ENCODE measurements at places on chromosomes 1 and 21. TPM values are rescaled to one million over a fixed set of nuclear protein-coding genes. Genes with fewer than 3 reads are reported as not detected.

- no peak for DNase-seq
Measured at GRCh38 chr1:113437554-113438341, 47.4 kb downstream of the MAGI3 start.

- peak; percentile 36 for DNase-seq
Measured at GRCh38 chr1:244735404-244735803, 82.5 kb downstream of the DESI2 start.

GRCh38 chr1:30995990-30996612 lies 69.4 kb downstream of the PUM1 start:
- no peak for DNase-seq

DNA sequence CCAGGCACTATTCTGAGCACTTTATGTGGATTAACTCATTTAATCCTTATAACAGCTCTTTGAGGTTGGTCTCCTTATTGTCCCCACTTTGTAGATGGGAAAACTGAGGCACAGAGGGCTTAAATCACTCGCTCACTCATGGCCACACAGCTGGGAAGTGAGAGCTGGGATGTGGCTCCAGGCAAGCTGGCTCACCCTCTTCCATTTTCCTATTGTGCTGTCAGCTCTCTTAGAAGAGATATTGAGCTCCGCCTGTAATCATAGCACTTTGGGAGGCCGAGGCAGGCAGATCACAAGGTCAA lies 3.8 kb upstream of the COL8A2 start:
- no peak for DNase-seq

- no peak for DNase-seq
Measured at GRCh38 chr21:26225046-26225445, 54.5 kb upstream of the APP start.

DNA sequence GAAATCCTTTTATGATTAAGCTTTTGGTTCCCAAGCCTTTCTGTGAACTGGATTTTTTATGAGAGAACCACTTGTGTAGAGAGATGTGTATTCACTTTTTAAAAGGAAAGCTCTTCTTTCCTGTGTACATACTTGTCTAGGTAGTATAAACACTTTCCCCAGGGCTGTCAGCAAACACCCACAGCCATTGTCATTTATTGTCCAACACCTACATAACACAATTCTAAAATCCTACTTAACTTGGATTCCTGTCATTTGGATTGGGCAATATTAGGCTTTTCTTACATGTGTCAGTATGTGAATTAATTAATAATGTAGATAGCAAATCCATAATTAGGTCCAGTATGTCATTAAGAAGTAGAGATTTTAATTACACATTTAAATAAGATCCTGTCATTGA lies 12.3 kb downstream of the DDX20 start:
- DNase-seq, result no peak

DNA sequence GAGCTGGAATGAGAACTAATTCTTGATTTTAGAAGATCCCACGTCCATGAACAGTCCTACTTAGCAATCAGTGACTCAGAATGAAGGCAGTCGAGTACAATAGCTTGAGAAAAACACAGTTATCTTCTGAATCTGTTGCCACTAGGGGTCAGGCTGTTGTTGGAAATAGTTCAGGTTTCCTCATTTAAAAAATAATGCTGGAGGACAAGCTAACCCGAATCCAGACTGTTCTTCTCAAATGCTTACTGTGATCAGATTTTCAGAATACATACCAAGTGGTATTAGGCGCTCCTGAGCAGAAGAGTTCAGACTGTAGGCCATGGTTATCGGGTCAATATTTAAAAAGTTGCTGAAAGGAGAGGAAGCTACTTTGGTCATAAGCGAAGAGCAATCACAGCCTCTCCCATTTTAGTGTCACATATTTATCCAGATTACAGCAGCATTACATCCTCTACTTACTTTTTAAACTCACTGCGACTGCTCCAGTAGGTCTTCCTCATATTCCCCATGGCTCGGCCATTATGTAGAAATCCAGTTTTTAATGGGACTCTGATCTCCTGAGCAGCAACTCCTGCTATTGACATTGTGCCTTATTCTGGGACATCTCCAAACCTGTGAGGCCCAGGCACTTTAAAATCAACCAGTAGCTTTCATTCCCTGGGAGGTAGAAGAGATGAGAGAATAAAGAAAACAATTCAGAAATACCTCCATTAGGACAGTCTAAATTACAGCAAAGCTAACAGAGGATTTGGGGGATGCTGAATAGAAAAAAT lies 10.9 kb downstream of the ERRFI1 start:
- peak; percentile 75 for DNase-seq

DNA sequence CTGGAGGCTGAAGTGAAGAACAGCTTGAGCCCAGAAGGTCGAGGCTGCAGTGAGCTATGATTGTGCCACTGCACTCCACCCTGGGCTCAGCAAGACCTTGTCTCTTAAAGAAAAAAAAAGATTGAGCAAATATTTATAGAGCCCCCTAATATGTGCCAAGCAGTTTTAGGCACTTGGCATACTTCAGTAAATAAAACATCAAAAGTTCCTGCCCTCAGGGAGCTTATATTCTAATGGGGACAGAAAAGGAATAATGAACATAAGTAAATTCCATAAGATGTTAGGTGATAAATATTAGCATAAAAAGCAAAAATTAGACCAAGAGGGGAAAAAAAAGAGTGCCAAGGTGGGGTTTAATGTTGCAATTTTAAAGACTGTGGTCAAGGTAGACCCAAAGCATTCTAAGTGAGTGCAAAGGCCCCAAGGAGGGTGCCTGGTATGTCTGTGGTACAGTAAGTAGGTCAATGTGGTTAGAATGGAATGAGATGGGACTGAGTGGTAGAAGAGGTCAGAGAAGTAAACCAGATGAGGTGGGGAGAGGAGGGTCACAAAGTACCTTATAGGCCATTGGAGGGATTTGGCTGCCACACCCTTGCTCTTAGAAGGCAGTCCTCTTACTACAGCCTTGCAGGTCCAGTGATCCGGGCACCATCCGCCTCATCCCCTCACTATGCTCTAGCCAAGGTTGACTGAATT lies 2.2 kb upstream of the TOE1 start:
- no peak for DNase-seq

DNA sequence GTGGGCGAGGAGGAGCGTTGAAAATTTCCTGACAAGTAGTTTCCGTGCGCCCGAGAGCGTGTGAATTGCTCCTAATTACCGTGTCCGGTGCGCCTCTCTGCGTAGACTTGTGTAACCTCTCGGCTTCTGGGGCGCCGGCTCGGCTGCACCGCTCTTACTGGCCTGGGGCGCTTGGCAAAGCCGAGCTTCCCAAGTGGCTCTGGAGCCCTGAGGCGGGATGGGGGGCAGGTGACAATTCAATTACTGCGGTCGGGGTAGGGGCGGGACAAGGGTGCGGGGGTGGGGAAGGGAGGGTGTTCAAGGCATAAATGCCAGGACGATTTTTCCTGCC lies 392 bp upstream of the DMRTA2 start:
- peak; percentile 49 for DNase-seq

DNA sequence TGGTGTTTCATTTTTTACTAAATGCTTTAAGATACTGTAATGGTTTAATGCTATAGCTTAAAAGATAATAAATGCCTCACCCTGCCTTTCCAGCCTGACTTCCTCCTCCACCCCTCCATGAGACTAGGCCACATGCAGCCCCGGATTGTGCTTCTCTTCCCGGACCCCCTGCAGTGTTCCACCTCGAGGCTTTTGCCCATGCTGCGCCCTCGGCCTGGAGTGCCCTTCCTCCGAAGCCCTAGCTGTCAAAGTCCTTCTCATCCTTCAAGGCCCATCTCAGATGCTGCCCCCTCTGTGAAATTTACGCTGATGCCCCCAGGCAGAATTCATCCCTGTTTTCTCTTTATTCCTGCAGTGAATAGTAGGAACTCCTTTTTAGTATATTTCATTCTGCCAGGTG lies 98.5 kb downstream of the ATP5PO start:
- no peak for DNase-seq

DNA sequence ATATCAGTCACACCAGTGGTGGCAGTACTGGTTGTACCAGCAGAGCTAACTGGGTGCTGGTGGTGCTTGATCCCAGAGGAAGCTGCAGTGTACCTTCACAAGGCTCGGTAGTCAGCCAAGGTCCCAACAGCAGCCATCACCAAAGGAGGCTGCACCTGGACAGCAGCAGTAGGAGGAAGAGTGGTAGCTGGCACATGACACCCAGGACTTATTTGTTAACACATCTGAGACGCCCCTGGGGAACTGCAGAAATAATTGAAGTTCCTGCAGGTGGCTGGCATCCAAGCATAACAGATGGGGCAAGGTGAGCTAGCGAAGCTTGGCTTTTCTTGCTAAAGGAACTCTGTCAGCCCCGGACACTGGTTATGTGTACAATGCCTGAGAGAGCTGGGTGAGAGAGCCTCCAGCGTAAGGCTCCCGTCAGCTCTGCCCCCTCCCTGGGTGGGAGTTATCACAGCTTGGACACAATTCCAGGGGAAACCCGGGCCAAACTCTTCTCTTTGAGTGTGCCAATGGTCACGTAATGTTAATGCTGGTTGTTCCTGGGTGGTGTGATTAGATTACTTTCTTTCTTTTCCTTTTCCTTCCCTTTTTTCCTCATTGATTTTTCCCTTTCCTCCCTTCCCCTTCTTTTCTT lies 29.1 kb upstream of the PARP1 start:
- no peak for DNase-seq

GRCh38 chr1:193584731-193585239 lies 398.4 kb upstream of the B3GALT2 start:
- no peak for DNase-seq

DNA sequence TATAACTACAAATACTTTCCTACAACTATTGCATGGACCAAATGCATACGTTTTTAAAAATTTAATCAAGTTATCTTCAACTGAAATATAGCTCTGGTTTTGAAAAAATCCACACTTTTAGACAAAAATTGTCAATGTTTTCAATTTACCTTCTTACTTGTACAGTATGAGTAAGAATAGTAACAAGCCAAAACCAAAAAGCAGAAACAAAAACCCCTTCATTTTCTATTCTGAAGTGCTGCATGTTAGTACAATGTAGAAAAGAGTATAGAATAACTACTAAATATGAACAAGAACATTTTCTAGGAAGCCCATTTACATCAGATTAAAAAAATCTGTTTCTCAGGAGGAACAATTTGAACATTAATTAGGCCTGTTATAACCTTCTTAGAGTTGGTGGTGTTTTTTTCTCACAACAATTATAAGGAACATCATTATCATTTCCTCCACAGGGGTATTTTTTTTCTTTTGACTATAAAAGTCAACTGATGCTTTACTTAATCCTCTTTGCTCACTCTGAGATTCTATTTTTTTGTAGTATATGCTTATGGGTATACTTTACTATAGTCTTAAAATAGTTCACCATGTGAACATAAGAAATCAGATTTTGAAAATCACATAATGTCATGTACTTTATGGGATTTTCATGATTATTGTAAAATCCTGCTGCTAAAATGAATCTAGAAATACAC lies 475.4 kb downstream of the PTBP2 start:
- no peak for DNase-seq

GRCh38 chr21:14889080-14889810 lies 175.6 kb downstream of the NRIP1 start:
- peak; percentile 2 for DNase-seq

DNA sequence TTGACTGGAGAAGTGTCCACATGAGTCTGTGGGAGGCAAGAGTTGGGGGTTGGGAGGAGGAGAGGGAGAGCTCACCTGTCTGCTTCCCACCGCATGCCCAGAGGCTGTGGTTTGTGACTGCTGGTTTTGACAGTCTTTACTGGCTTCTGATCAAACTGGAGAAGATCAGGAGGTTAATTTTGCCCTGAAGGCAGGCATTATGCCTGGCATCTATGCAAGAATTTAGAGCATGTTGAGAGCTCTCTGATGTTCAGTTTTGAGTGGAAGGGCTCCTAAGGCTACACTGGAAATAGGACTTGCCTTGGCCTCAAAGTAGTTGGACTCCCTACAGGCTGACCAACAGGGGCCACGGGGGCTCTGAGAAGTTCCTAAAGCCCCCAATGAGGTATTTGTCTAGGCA lies 101.6 kb downstream of the TLR5 start:
- DNase-seq, result peak; percentile 35

DNA sequence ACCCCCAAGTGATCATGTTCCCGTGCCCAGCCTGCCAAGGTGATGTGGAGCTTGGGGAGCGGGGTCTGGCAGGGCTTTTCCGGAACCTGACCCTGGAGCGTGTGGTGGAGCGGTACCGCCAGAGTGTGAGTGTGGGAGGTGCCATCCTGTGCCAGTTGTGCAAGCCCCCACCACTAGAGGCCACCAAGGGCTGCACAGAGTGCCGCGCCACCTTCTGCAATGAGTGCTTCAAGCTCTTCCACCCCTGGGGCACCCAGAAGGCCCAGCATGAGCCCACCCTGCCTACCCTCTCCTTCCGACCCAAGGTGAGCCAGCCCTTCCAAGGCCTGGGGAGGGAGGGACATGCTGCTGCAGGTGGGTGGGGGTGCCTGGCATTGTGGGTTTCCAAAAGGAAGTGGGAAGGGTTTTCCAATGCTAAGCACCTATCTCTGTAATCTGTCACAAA lies 2.3 kb downstream of the TRIM46 start:
- DNase-seq, result no peak

DNA sequence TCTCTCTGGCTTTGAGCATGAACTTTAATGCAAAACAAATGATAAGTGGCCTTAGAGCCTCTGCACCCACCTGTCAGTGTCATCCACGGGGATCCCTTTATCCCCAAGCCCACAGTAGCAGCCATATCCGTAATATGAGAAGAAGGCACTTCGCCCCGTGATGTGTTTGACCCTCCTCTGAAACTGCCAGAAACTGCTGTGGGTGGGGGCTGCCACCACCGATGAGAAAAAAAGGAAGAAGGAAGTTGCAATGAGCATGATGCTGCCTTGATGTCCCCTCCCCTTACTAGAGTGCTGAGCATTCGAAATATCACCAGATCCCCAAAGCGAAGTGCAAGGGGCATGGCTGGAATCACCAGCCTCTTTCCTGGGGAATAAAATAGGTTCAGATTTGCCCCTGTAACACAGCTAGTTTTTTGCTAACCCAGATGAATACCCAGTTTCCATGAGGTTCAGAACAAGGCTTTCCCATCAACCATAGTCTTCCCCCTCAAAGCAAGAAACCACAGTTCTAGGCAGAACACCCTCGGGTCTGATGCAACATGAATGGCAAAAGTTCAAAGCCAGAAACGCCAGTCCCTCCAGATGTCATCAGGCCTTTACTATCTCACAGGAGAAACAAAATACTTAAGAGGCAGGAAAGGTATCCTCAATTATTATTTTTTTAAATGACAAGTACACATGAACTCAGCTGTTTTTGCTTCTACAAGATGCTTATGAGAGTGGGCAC lies 10.8 kb upstream of the UBXN10 start:
- no peak for DNase-seq

GRCh38 chr1:206816390-206817287 lies 44.3 kb upstream of the IL10 start:
- DNase-seq, result no peak

- DNase-seq, result no peak
Measured at GRCh38 chr21:45011426-45011825, 63.0 kb upstream of the ADARB1 start.

- peak; percentile 59 for DNase-seq
Measured at GRCh38 chr1:244896550-244896949, 32.2 kb upstream of the HNRNPU start.

The ANGPTL3 gene
- not detected for total RNA-seq

The REG4 gene
- total RNA-seq, result not detected

The RSPO1 gene
- total RNA-seq, result not detected

The CCDC190 gene
- not detected for total RNA-seq

The TAS1R1 gene
- not detected for total RNA-seq

The CNN3 gene
- 227 TPM for total RNA-seq
